ENCODE measurements at places on chromosomes 16 and 17.

DNA sequence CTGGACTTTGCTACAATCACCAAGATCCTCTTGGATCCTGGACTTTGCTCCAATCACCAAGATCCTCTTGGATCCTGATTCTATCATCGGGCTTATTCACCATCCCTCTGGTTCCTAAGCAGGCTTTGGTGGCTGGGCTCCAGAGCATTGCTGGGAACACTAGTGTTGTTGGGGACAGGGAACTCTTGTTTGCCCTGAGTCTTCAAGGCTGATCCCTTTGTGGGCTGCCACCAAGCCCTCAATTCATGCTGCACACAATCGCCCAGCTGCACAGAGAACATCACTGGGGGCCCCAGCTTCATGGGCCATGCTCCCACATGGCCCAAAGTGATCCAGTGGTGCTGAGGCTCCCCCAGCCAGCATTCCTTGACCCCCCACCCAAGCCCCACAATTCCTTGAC, 88.3 kb downstream of the TMEM132E start:
- no peak for DNase-seq

DNA sequence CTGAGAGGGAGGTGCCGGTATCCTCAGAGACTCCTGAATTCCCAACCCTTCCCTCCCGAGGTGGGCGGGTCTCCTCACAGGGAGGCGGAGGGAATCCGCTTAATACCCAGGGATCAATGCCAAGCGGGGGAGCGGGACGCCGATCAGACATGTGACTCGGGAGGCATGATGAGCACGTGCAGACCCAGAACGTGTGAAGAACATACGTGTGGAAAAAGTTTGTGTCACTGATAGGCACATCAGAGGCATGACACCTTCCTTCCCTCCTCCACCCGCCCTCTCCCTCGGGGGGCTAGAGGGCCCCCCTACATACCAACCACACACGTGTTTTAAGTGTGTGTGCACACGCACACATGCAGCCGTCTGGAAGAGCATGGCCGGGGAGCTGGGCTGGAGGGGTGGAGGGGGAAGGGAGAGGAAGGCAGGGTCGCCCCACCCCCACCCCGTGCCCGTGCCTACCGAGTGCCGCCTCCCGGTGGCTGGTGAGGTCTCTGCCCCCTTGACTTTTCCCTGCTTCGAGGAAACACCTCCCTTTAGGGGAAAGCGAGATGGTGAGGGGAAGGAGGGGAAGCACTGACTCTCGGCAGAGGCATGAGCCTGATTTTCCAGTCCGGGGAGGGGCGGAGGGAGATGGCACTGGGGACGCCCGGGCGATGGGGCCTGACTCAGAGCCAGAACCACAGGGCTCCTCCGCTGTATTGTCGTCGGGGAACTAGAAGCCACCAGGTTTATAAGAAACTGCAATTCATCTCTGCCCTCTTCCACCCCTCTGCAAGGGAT, 12.1 kb upstream of the TBX21 start:
- no peak for DNase-seq

GRCh38 chr16:49599281-49599680, 225.7 kb downstream of the C16orf78 start:
- no peak for DNase-seq

- DNase-seq: no peak
Measured at GRCh38 chr17:1470071-1470754, 14.2 kb upstream of the CRK start.

- DNase-seq: no peak
Measured at GRCh38 chr17:40093005-40093579, 7.3 kb downstream of the NR1D1 start.

DNA sequence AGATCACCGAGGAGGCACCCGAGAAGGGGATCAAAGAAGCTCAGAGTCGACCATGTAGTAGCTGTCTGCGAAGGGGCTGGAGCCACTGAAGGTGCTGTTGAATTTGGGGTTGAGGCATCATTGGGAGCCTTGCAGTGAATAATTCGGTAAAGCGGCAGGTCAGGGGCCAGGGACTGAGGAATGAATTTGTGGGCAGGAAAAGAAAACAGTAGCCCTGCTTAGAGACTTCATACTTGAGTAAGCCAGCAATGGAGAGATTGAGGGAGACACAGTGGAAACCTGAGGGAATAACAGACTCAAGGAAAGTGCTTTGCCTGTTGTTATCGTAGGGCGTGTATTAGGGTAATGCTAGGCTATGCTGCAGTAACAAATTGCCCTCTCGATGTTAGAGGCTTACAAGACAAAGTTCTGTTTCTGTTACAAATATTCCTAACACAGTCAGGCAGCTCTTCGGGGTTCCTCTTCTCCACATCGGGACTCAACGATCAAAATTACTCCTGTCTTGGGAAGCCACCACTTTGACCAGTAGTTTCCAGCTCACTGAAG, 13.4 kb upstream of the HERPUD1 start:
- no peak for DNase-seq

- DNase-seq: no peak
Measured at GRCh38 chr16:65634291-65634690, 512.4 kb upstream of the CDH11 start.

- DNase-seq: no peak
Measured at GRCh38 chr16:10765772-10766171, 22.1 kb downstream of the NUBP1 start.

DNA sequence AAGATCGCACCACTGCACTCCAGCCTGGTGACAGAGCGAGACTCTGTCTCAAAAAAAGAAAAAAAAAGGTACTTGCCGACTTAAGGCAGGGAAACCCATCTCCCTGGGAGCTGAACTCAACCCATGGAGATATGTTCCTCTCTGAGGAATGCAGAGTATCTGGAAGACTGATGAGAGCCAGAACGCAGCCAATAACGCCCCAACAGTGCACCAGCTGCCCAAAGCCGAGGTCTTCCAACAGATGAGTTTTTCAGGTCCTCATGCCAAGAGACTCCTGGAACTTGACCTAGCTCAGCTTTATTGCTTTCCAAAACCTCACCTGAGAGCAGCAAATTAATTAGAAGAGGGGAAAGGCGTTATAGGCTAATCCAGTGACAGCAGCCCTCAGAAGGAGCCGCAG, 9.4 kb downstream of the ELAC2 start:
- DNase-seq: no peak

GRCh38 chr16:54585998-54586340, 299.4 kb upstream of the IRX3 start:
- DNase-seq: no peak

DNA sequence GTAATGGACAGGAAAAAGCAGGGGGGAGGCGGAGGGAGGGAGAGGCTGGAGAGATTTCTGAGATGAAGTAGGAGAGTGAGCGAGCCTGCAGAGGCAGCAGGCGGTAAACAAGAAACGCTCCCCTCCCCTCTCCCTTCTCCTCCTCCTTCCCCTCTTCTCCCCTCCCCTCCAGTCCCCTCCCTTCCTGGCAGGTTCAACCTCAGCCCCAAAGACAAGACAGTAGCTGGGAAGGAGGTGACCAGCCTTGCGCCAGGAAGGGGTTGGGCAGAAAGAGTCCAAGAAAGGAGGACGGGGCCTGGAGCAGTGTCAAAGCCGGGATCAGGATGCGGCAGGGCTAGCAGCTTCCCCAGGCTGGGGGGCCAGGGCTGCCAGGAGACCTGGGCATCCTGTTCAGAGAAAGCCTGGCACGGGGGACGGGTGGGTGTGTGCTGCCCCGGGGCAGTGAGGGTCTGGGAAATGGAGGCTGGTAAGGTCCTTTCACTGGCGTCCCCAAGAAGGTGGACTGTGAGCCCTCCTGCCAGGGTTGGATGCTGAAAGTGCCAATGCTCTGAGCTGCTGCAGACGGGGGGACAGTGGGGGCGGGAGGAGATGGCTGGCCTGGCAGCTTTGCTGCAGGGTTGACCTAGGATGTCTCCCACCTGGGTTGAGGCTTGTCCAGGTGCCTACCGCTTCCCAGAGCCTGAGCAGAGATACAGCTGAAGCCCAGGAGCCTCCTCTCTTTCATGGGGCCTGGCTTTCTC, 261.6 kb upstream of the TNRC6C start:
- no peak for DNase-seq

GRCh38 chr16:53018834-53019416, 33.8 kb downstream of the CHD9NB start:
- DNase-seq: no peak

- DNase-seq: no peak
Measured at GRCh38 chr16:65121870-65122723, at the start of gene CDH11. Gene CDH11, minus strand, starts transcription at chr16:65122063. Its CDS starts 117,194 bp downstream, at chr16:65004869.

DNA sequence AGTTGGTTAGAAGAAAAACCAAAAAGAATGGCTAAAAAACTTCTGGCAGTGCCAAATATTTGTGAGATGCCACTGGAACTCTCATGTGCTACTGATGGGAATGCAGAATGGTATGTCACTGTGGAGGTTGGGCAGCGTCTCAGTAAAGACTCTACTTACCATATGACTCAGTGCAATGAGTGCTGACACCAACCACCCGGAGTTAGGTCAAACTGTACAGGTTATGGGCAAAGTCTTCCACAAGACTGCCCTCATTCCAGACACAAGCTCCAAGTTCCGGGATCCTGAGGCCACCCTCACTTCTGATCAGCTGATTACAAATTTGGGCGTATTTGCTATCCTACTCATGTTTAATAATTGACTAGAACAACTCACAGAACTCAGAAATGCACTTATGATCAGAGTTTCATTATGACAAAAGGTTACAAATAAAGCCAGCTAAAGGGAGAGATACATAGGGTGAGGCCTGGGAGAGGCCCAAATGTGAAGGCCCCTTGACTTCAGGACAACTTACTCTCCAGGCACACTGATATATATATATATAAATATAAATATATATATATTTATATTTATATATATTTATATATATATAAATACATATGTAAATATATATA, 114.9 kb downstream of the TRIM37 start:
- peak; percentile 89 for DNase-seq

DNA sequence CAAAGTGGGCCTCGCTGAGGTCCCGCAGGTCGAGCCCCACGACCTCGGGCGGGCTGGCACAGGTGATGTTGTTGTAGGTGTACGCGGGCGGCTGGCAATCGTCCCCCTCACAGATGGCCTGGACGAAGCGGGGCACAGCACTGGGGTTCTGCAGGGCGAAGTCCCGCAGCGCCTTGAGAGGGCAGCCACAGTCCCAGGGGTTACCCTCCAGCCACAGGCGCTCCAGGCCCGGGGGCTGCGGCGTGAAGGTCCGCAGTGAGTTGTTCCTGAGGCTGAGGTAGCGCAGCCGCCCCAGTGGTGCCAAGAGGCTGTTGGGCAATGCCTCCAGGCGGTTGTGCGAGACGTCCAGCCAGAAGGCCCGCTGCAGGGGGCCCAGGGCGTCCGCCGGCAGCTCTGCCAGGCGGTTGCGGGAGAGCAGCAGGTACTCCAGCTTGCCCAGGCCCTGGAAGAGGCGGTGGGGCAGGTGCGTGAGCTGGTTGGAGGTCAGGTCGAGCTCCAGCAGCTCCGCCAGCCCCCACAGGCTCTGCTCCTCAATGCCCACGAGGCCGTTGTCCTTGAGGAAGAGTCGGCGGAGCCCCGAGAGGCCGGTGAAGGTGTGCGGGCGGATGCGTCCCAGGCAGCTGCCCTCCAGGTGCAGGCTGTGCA, 2.8 kb downstream of the IGFALS start:
- DNase-seq: no peak
